ENCODE measurements at places on chromosomes 4 and X. TPM values are rescaled to one million over a fixed set of nuclear protein-coding genes. Genes with fewer than 3 reads are reported as not detected.

NKX3-2 gene
- total RNA-seq, result 0.19 TPM

SMR3B gene
- total RNA-seq, result not detected

- H3K27ac ChIP-seq, result no peak overlapping the region
- no peaks in the 10 kb centered on the region for H3K4me1 ChIP-seq
- H3K36me3 ChIP-seq, result no peaks in the 10 kb centered on the region
- no peaks in the 10 kb centered on the region for H3K27me3 ChIP-seq
Observed at GRCh38 chr4:28317221-28317620, 1456.6 kb downstream of the STIM2 start.

DNA sequence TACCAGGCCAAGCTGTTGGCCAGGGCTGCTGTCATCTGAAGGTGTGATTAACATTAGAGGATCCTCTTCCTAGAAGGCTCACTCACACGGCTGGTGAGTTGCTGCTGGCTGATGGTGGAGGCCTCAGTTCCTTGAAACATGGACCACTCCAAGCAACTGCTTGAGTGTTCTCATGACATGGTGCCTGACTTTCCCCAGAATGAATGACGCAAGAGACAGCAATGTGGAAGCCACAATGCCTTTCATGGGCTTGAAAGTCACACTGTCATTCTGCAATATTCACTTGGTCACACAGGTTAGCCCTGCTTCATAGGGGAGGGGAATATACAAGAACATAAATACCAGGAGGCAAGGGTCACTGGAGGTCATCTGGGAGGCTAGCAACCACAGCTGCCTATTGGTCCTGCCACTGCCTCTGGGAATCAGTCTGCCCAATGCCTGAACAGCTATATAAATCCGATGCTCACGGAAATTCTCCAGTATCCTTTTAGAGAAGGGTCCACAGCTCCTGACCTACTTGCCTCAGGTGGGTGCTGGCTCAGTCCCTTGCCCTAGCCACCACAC lies 97.1 kb upstream of the MAML3 start:
- no peak overlapping the region for H3K4me3 ChIP-seq
- peaks cover 54% of the 10 kb centered on the region for H3K4me1 ChIP-seq
- H3K36me3 ChIP-seq, result no peaks in the 10 kb centered on the region
- peak overlapping the region; percentile 96 for H3K27ac ChIP-seq
- no peaks in the 10 kb centered on the region for H3K27me3 ChIP-seq

- peak; percentile 7 for DNase-seq
- no peak overlapping the region for H3K27ac ChIP-seq
- no peaks in the 10 kb centered on the region for H3K36me3 ChIP-seq
Observed at GRCh38 chr4:85747882-85748491, 273.0 kb downstream of the ARHGAP24 start.

GRCh38 chr4:78799551-78800495 lies 23.7 kb downstream of the BMP2K start:
- H3K27me3 ChIP-seq, result no peaks in the 10 kb centered on the region
- H3K4me1 ChIP-seq, result peaks cover 5% of the 10 kb centered on the region
- no peak overlapping the region for H3K27ac ChIP-seq
- no peaks in the 10 kb centered on the region for H3K36me3 ChIP-seq
- no peak overlapping the region for H3K4me3 ChIP-seq

GRCh38 chr4:183195534-183195933 lies 96.5 kb downstream of the WWC2 start:
- H3K27ac ChIP-seq, result no peak overlapping the region
- peaks cover 2% of the 10 kb centered on the region for H3K4me1 ChIP-seq
- H3K4me3 ChIP-seq, result no peak overlapping the region
- H3K27me3 ChIP-seq, result no peaks in the 10 kb centered on the region
- H3K36me3 ChIP-seq, result no peaks in the 10 kb centered on the region
- no peak for DNase-seq

- H3K27ac ChIP-seq, result no peak overlapping the region
- no peak for DNase-seq
- no peaks in the 10 kb centered on the region for H3K27me3 ChIP-seq
- no peaks in the 10 kb centered on the region for H3K36me3 ChIP-seq
Observed at GRCh38 chr4:169437299-169438047, 166.7 kb upstream of the SH3RF1 start.

- no peak for DNase-seq
- H3K4me3 ChIP-seq, result peak overlapping the region; percentile 36
- H3K36me3 ChIP-seq, result no peaks in the 10 kb centered on the region
- no peak overlapping the region for H3K27ac ChIP-seq
- H3K4me1 ChIP-seq, result no peaks in the 10 kb centered on the region
- no peaks in the 10 kb centered on the region for H3K27me3 ChIP-seq
Observed at GRCh38 chrX:80335062-80335830, 85.0 kb upstream of the TENT5D start.

GRCh38 chr4:168642591-168642990 lies 145.7 kb downstream of the PALLD start:
- H3K4me3 ChIP-seq, result no peak overlapping the region
- no peaks in the 10 kb centered on the region for H3K4me1 ChIP-seq
- no peak for DNase-seq
- no peaks in the 10 kb centered on the region for H3K36me3 ChIP-seq

- no peak overlapping the region for H3K4me3 ChIP-seq
- no peak for DNase-seq
- no peaks in the 10 kb centered on the region for H3K27me3 ChIP-seq
Observed at GRCh38 chrX:133722756-133723155, 262.6 kb downstream of the GPC3 start.

- DNase-seq, result no peak
- H3K27ac ChIP-seq, result no peak overlapping the region
- no peaks in the 10 kb centered on the region for H3K4me1 ChIP-seq
- peaks cover 7% of the 10 kb centered on the region for H3K27me3 ChIP-seq
Observed at GRCh38 chr4:7450775-7451433, 16.2 kb upstream of the PSAPL1 start.

- H3K36me3 ChIP-seq, result no peaks in the 10 kb centered on the region
- peak within 1 kb of the TSS; percentile 89 for H3K27ac ChIP-seq
- H3K27me3 ChIP-seq, result no peaks in the 10 kb centered on the region
Observed at GRCh38 chr4:85474818-85475630, at the start of gene ARHGAP24. Gene ARHGAP24 (plus strand): TSS chr4:85475150.

All from esophagus squamous epithelium (tissue), 5 donors.